Myometrial cell (primary cell): ENCODE measurements at places on chromosomes 7 and 10. TPM values are rescaled to one million over a fixed set of nuclear protein-coding genes. Genes with fewer than 3 reads are reported as not detected.

The HACD1 gene
- total RNA-seq = 18.6 and 24.2 TPM in 2 replicates

The MRC1 gene
- total RNA-seq = not detected in 2 replicates

The PNLIPRP2 gene
- total RNA-seq = not detected in 2 replicates

The FFAR4 gene
- not detected in 2 replicates for total RNA-seq

The FAM20C gene
- total RNA-seq = 71.2 and 71.5 TPM in 2 replicates

The SPDYE5 gene
- total RNA-seq = not detected in 2 replicates

The MMD2 gene
- total RNA-seq = not detected in 2 replicates

The TRIL gene
- under 0.01 TPM in 1 of 2 replicates, not detected in the other for total RNA-seq

The TMEM229A gene
- not detected in 2 replicates for total RNA-seq

The OR6B1 gene
- total RNA-seq = not detected in 2 replicates

The ADIRF gene
- total RNA-seq = 35.6 and 35.7 TPM in 2 replicates

The INMT gene
- 4.9 and 6.6 TPM in 2 replicates for total RNA-seq

The SNX10 gene
- total RNA-seq = 0.53 and 1.4 TPM in 2 replicates

The ATXN7L1 gene
- total RNA-seq = 3.7 and 8.9 TPM in 2 replicates

The CPN1 gene
- not detected in 2 replicates for total RNA-seq

The ZWINT gene
- 24.2 and 36.2 TPM in 2 replicates for total RNA-seq

The NUTM2A gene
- not detected in 2 replicates for total RNA-seq

The PPP1R9A gene
- not detected in 2 replicates for total RNA-seq

The POLR2J gene
- 10.3 and 14.4 TPM in 2 replicates for total RNA-seq

The PNLIP gene
- not detected in 2 replicates for total RNA-seq

The SP8 gene
- total RNA-seq = not detected in 2 replicates

The RBP3 gene
- under 0.01 TPM in 1 of 2 replicates, not detected in the other for total RNA-seq

The CPA2 gene
- total RNA-seq = 0.89 TPM in 1 of 2 replicates, not detected in the other

The STOX1 gene
- not detected in 2 replicates for total RNA-seq
